GM13977 (cell line): ENCODE measurements at places on chromosomes 5 and 9.
A peak's percentile ranks its signal among the peaks of the same experiment; 100 is the strongest.

GRCh38 chr5:90223756-90224155, 185.8 kb downstream of the CETN3 start:
- no peak for DNase-seq

DNA sequence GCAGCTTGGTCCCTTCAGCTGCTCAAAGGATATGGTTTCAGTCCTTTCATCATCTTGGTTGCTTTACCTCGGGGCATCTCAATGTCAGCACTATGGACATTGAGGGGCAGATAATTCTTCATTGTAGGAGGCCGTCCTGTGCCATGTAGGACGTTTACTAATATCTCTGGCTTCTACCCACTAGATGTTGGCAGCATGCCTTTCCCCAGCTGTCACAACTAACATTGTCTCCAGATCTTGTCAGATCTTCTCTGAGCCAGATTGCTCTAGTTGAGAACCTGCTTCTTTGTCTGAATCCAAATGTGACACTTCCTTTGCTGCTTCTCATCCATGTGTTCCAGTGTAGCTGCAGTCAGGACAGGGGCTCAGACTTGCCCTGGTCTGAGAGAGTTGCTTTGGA, 10.3 kb downstream of the PTPA start:
- no peak for DNase-seq

DNA sequence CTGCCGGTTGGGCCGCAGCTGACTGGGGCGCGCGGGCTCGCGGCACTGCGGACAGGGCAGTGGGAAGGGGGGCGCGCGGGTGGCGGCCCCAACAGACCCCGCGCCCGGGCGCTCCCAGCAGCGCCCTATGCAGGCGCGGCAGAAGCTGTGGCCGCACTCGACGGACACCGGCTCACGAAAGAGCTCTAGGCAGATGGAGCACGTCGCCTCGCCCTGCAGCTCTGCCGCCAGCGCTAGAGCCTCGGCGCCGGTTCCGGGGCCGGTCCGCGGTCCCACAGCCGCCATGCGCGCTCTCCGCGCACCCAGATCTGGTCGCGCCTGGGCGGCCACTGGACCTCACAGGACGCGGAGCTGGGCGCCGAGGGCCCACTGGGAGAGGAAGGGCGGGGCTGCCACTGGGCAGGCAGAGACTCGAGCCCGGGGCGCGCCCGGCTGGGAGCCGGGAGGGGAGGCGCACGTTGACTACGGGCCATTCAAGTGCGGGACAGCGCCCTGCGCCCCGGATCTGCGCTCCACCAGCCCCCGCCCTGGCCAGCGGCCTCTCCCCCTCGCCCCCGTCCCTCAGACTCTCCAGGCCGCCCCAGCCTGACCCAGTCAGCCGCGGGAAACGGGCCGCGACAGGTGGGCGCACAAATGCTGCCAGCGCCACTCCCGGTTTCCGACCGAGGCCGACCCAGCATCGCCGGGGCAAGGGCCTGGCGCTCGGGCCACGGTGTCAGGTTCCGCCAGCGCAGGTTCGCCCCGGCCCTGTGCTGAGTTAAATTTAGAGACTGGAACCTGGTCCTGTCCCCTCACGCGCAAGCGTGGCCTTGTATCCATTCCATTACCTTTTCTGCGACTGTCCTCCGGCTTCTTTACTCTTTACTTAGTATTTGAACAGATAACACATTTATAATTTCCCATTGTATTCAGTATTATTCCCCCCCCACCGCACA, at the start of gene TRIM7:
Gene TRIM7, minus strand, starts transcription at position 371 of the 935 bp plus-strand sequence. Its CDS starts 86 bp downstream, at position 285.
- DNase-seq: peak; percentile 66

- DNase-seq: no peak
Measured at GRCh38 chr5:88558366-88558765, 289.7 kb upstream of the TMEM161B start.

- peak; percentile 68 for DNase-seq
Measured at GRCh38 chr5:6820851-6821479, 107.7 kb downstream of the TENT4A start.
